Renal cortex interstitium (tissue), 15 donors: ENCODE measurements at places on chromosomes 13 and 19. TPM values are rescaled to one million over a fixed set of nuclear protein-coding genes. Genes with fewer than 3 reads are reported as not detected.

GRCh38 chr13:75512253-75512652, 25.4 kb downstream of the COMMD6 start:
- DNase-seq = no peak

GRCh38 chr19:3743486-3743885, 18.0 kb downstream of the APBA3 start:
- DNase-seq = no peak

GRCh38 chr19:38862321-38863059, 12.7 kb upstream of the HNRNPL start:
- no peak for DNase-seq

DNA sequence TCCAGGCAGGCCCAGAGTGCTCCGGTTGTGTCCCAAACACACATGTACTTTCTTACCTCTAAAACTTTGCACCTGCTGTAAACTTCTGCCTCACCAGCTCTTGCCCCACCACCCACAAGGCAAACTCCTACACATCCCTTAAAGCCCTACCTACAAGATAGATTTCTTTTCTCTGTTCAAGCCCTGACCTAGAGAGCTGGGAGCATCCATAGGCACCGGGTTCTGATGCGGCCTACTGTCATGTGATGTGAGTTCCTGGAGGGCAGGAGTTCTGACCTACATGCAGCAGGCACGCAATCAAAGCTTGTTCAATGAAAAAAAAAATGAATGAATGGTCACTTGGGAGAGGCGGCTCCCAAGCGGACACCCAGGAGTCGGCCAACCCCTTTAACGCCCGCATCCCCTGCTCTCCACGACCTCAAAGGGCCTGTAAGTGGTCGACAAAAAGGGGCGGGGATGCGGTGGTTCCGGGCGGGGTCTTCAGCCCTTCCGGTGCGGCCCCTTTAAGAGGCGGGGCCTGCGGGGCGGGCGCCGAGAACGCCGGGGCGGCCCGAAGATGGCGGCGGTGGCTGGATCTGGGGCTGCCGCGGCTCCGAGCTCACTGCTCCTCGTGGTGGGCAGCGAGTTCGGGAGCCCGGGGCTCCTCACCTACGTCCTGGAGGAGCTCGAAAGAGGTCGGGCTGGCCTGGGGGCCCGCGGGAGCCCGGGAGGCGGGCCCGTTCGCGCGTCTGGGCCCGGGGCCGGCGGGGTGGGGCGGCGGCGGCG, at the start of gene MAP1S:
TSS of gene MAP1S (plus strand) at position 534 of the 765 bp plus-strand sequence. CDS start at position 557, 23 bp downstream.
- no peak for DNase-seq

DNA sequence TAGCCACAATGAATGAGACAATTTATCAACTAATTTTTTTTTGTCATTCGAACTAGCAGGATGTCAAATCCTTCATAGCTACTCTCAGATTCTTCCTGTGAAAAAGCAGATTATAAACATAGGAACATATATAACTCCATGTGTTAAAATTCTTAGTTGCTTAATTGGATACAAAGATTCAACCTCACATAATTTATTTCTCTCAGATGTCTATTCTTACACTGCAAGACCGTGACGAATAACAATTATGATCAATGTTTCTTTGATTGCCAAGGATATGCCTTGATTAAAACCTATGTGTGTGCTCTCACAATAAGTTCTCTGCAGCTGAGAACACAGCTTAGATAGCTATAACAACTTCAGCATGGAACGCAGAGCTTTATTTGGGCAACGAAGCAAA, 872.7 kb downstream of the PCDH9 start:
- no peak for DNase-seq

DNA sequence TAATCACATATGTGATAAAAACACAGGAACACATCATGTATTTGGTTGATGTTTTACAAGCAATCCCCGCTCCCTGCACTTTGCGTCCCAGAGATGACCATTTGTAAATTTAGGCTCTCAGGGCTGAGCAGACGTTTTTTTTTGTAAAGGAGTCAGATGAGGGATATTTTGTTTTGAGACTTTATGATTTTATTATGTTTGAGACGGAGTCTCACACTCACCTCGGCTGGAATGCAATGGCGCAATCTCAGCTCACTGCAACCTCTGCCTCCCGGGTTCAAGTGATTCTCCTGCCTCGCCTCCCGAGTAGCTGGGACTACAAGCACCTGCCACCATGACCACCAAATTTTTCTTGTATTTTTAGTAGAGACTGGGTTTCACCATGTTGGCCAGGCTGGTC, 1.4 kb downstream of the TLE6 start:
- no peak for DNase-seq

DNA sequence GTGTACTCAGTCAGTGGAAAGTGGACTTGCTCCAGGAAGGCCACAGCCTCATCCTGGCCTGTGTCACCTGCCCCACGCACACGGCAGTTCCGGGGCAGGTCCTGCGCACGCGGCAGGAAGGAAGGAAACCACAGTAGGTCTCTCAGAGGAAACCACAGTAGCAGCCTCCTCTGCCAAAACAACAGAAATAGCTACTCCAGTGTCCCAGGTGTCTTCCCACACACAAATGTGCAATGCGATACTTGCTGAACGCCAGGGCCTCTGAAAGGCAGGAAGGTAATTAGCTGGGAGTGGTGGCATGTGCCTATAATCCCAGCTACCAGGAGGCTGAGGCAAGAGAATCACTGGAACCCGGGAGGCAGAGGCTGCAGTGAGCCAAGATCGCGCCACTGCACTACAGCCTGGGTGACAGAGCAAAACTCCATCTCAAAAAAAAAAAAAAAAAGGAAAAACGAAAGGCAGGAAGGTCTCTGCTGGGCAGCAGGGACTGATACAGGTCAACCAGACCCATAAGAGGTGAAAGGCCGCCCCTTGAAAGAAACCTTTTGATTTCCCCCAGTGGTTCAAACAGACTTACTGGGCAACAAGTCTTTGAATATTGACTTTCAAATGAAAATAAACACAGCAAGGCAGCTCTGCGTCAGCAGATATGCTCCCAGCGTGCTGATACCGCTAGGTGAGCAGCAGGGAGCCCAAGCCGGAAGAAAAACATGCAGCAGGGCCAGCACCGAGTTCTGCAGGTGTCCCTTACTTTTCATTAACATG, 49.5 kb downstream of the CRYL1 start:
- no peak for DNase-seq

Gene ZNF77
- polyA plus RNA-seq = 7.6 TPM

Gene CACNG8
- 0.23 TPM for polyA plus RNA-seq

Gene YIF1B
- polyA plus RNA-seq = 33.8 TPM

Gene OR7A5
- 0.03 TPM for polyA plus RNA-seq

Gene SYNE4
- polyA plus RNA-seq = 11.8 TPM

Gene RAVER1
- 38.9 TPM for polyA plus RNA-seq

Gene C5AR1
- polyA plus RNA-seq = 7.1 TPM

Gene FCGBP
- 13.2 TPM for polyA plus RNA-seq

Gene CYP4F2
- 0.53 TPM for polyA plus RNA-seq
